Renal cortical epithelial cell (primary cell): ENCODE measurements at places on chromosomes 1 and 21. TPM values are rescaled to one million over a fixed set of nuclear protein-coding genes. Genes with fewer than 3 reads are reported as not detected.
A peak's percentile ranks its signal among the peaks of the same experiment; 100 is the strongest.

DNA sequence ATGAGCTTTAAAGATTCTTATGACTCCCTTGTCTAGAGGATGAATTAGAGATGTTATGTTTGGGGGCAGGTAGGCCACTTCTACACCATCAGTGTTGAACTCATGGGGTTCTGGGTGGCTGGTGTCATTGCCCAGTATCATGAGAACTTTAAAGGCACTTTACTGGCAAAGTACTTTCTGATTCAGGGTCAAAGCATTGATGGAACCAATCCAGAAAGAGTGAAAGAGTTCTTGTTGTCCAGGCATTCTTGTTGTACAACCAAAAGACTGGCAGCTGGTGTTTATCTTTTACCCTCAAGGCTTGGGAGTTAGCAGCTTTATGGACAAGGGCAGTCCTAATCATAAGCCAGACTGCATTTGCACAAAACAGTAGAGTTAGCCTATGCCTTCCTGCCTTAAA, 673.0 kb downstream of the USP25 start:
- DNase-seq: peak; percentile 20

CLDN17 gene
- total RNA-seq: not detected in 2 replicates

DNA sequence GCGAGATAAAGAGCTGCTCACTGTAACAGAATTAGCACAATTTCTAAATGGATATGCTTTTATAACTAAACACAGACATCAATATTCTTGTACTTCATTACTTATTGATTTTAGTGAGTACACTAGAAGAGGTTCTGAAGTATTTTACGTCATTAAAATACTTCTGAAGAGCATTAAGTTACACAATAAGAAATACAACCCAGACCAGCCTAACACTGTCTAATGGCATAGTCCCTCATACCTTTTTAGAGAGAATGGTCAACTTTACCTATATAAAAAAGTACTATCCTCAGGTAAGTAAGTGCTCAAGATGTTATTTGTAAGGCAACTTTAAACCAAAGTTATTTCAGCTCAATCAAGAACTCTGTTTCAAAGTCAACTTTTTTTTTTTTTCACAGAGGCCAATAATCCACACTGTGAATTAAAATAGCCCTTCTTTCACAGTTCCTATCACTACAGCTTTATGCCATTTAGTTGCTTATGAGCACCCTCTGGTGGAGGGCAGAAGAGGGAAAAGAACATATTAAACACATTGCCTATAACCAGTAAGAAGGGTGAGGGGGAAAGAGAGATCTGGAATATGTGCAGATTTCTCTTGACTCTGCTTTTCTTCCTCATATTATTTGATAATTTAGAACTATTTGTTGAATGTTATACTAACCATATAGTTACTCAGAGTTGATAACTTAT, 182.1 kb upstream of the DMRTA2 start:
- peak; percentile 55 for DNase-seq

DNA sequence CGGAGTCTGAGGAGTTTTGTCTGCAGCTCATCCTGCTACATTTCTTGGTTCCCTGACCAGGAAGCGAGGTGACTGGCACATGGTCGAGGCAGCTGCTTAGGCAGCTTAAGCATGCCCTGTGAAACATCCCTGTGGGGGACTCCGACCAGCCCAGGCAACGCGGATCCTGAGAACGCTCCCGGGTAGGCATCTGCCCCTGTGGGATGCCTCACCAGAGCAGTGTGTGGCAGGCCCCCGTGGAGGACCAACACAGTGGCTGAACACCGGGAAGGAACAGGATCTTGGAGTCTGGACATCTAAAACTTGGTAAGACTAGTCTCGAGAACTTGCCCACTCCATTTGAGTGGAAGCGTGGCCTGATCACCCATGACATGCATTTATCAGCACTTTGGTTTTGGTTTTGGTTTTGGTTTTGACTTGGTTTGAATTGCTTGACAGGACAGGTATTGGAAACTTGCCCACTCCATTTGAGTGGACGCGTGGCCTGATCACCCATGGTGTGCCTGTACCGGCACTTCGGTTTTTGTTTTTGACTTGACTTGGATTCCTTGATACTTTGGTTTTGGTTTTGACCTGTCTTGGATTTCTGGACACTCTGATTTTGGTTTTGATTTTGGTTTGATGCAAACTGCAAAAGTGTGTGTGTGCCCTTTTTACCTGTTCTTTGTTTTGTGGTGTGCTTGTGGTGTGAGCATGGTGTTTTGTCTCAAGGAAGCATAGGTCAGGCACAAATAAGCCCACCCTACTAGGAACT, 12.2 kb upstream of the NEK2 start:
- no peak for DNase-seq

EEIG2 gene
- 4.0 and 6.2 TPM in 2 replicates for total RNA-seq

GRCh38 chr1:46303872-46304326, 401 bp downstream of the UQCRH start:
- DNase-seq: no peak

DMRTA2 gene
- total RNA-seq: 0.05 TPM in 1 of 2 replicates, not detected in the other

TRIM62 gene
- total RNA-seq: 1.6 and 6.4 TPM in 2 replicates

GRCh38 chr1:201170533-201171062, 16.3 kb upstream of the TMEM9 start:
- DNase-seq: peak; percentile 93
